ENCODE measurements at places on chromosomes 7 and 10. TPM values are rescaled to one million over a fixed set of nuclear protein-coding genes. Genes with fewer than 3 reads are reported as not detected.

The RNF148 gene
- 0.63 TPM for total RNA-seq

The PNLIP gene
- total RNA-seq: not detected

The IFIT5 gene
- total RNA-seq: 11.2 TPM

The PRLHR gene
- total RNA-seq: not detected

The ZNF775 gene
- 2.0 TPM for total RNA-seq

The KCP gene
- total RNA-seq: 0.42 TPM

The NXPH1 gene
- total RNA-seq: not detected

The MALRD1 gene
- total RNA-seq: not detected

The NFE2L3 gene
- total RNA-seq: 2.2 TPM

The ADRA2A gene
- not detected for total RNA-seq

The AHCYL2 gene
- 16.4 TPM for total RNA-seq

DNA sequence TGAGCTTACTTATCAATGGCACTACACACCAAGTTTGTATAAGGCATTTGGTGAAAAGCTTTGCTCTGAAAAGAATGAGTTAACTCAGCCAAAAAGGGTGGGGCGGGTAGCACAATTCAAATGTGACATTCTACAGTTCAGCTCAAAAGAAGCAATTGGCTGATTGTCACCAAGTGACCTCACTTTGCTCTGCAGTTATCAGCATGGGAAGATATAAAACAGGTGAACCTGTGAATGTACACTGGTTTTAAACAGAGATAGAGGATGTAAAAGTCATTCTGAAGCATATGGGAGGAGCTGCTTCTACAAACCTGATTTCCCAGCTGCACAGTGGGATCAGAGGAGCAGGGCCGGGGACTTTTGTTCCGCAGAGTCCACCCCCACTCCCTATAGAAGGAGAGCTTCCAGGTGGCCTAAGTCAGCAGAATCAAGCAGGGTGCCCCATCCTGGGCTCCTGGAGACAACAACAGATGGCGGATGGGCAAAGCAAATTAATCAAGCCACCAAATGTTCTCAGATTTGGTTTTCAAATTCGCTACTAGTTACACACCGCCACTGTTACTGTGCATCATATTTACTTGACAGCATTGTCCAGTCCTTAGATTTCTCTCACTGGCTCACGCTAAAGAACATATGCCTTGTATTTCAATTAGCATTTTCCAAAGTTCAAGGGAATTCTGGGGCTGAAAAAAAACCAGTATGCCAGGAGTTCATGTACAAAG, 27.5 kb upstream of the NPVF start:
- H3K4me1 ChIP-seq: no peaks in the 10 kb centered on the region
- peaks cover 61% of the 10 kb centered on the region for H3K27me3 ChIP-seq
- H3K36me3 ChIP-seq: no peaks in the 10 kb centered on the region
- no peak for DNase-seq
- H3K27ac ChIP-seq: no peak overlapping the region

GRCh38 chr10:16887565-16887964, 70.3 kb upstream of the RSU1 start:
- peak; percentile 44 for DNase-seq
- H3K4me1 ChIP-seq: peaks cover 20% of the 10 kb centered on the region
- H3K27ac ChIP-seq: no peak overlapping the region

- no peaks in the 10 kb centered on the region for H3K4me1 ChIP-seq
- no peak overlapping the region for H3K27ac ChIP-seq
- H3K4me3 ChIP-seq: no peak overlapping the region
- H3K27me3 ChIP-seq: no peaks in the 10 kb centered on the region
These were observed 121.5 kb downstream of the SLIT1 start for GRCh38 chr10:97063983-97064837.

- no peaks in the 10 kb centered on the region for H3K36me3 ChIP-seq
- DNase-seq: no peak
- no peak overlapping the region for H3K27ac ChIP-seq
- no peaks in the 10 kb centered on the region for H3K27me3 ChIP-seq
These were observed 305.8 kb upstream of the NEBL start for GRCh38 chr10:21202776-21203462.

GRCh38 chr7:7157177-7157886, 25.0 kb upstream of the C1GALT1 start:
- H3K4me3 ChIP-seq: peak overlapping the region; percentile 71
- no peaks in the 10 kb centered on the region for H3K36me3 ChIP-seq
- no peaks in the 10 kb centered on the region for H3K27me3 ChIP-seq
- DNase-seq: peak; percentile 49
- peak overlapping the region; percentile 84 for H3K27ac ChIP-seq
- peaks cover 40% of the 10 kb centered on the region for H3K4me1 ChIP-seq

- no peaks in the 10 kb centered on the region for H3K36me3 ChIP-seq
- H3K27me3 ChIP-seq: no peaks in the 10 kb centered on the region
- H3K4me1 ChIP-seq: peaks cover 26% of the 10 kb centered on the region
These were observed 43.9 kb downstream of the DOCK4 start for GRCh38 chr7:112162142-112162766.

- H3K27ac ChIP-seq: no peak overlapping the region
- H3K4me1 ChIP-seq: peaks cover 6% of the 10 kb centered on the region
- H3K36me3 ChIP-seq: peaks cover 26% of the 10 kb centered on the region
- H3K4me3 ChIP-seq: no peak overlapping the region
These were observed 565.5 kb downstream of the PARD3 start for GRCh38 chr10:34249634-34250033.

- peaks cover 98% of the 10 kb centered on the region for H3K27me3 ChIP-seq
- no peak overlapping the region for H3K27ac ChIP-seq
- no peak for DNase-seq
- no peaks in the 10 kb centered on the region for H3K36me3 ChIP-seq
- no peak overlapping the region for H3K4me3 ChIP-seq
- H3K4me1 ChIP-seq: no peaks in the 10 kb centered on the region
These were observed 13.6 kb downstream of the CFTR start for GRCh38 chr7:117493460-117493859.

DNA sequence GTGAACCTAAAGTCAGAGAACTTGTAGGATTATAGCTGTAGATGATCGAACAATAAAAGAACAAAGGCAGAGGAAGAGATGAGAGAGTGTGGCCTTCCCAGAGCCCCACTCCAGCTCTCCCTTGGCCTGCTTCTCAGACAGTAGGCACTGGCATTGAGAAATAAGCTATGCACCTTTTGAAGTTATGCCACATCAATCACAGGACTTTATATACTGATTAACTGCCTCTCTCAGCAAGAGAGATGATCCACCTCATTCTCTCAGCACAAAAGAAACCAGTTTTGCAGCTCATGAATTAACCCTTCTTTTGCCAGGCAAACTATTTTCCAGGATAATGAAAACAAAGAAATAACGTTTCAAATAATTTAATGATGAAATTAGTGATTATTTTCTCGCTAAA, 22.0 kb upstream of the CTTNBP2 start:
- DNase-seq: no peak
- no peak overlapping the region for H3K27ac ChIP-seq
- H3K4me1 ChIP-seq: no peaks in the 10 kb centered on the region
- no peaks in the 10 kb centered on the region for H3K36me3 ChIP-seq
- H3K27me3 ChIP-seq: no peaks in the 10 kb centered on the region

GRCh38 chr7:25852939-25853271, 299.1 kb upstream of the NFE2L3 start:
- peaks cover 27% of the 10 kb centered on the region for H3K27me3 ChIP-seq
- no peak for DNase-seq
- H3K36me3 ChIP-seq: no peaks in the 10 kb centered on the region
- H3K27ac ChIP-seq: no peak overlapping the region
- H3K4me1 ChIP-seq: peaks cover 7% of the 10 kb centered on the region

- H3K27ac ChIP-seq: no peak overlapping the region
- no peaks in the 10 kb centered on the region for H3K4me1 ChIP-seq
- no peak for DNase-seq
- H3K27me3 ChIP-seq: peaks cover 7% of the 10 kb centered on the region
- H3K4me3 ChIP-seq: no peak overlapping the region
- no peaks in the 10 kb centered on the region for H3K36me3 ChIP-seq
These were observed 153.3 kb upstream of the TCERG1L start for GRCh38 chr10:131464789-131465188.

- no peak overlapping the region for H3K27ac ChIP-seq
- no peak for DNase-seq
- no peak overlapping the region for H3K4me3 ChIP-seq
- no peaks in the 10 kb centered on the region for H3K4me1 ChIP-seq
These were observed 131.0 kb downstream of the SEM1 start for GRCh38 chr7:96578606-96579005.

- H3K4me3 ChIP-seq: no peak overlapping the region
- no peak for DNase-seq
- no peak overlapping the region for H3K27ac ChIP-seq
- no peaks in the 10 kb centered on the region for H3K4me1 ChIP-seq
These were observed 106.6 kb downstream of the RAPGEF5 start for GRCh38 chr7:22250390-22250789.

- DNase-seq: no peak
- no peak overlapping the region for H3K4me3 ChIP-seq
- H3K27me3 ChIP-seq: no peaks in the 10 kb centered on the region
- H3K36me3 ChIP-seq: peaks cover 26% of the 10 kb centered on the region
- no peak overlapping the region for H3K27ac ChIP-seq
These were observed 46.0 kb downstream of the NAMPT start for GRCh38 chr7:106238830-106239229.

GRCh38 chr10:30709229-30709628, 79.7 kb upstream of the LYZL2 start:
- H3K4me3 ChIP-seq: no peak overlapping the region
- H3K36me3 ChIP-seq: no peaks in the 10 kb centered on the region
- no peaks in the 10 kb centered on the region for H3K4me1 ChIP-seq
- H3K27me3 ChIP-seq: no peaks in the 10 kb centered on the region
- DNase-seq: no peak

GRCh38 chr7:21543528-21544302, 876 bp downstream of the DNAH11 start:
- no peaks in the 10 kb centered on the region for H3K36me3 ChIP-seq
- H3K4me1 ChIP-seq: peaks cover 6% of the 10 kb centered on the region
- DNase-seq: peak; percentile 51

- H3K4me1 ChIP-seq: no peaks in the 10 kb centered on the region
- H3K4me3 ChIP-seq: no peak overlapping the region
- H3K27ac ChIP-seq: no peak overlapping the region
- no peaks in the 10 kb centered on the region for H3K36me3 ChIP-seq
These were observed 235.2 kb upstream of the AKR1E2 start for GRCh38 chr10:4590807-4591206.

DNA sequence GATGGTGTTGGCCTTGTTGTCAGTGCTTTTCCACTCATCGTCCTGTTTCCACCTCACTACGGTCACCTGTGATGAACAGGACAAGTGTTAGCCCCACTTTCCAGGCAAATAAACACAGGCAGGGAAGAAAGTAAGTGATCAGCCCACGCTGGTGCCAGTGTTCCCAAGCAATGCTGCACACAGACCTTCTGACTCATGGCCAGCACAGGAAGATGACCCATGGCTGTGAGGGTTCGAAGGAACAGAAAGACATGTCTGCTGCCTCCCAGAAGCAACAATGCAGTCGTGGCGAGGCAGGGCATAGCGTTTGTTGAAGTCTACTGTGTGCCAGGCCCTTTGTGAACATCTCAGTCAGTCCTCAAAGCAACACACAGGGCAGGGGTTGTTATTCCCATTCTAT, 35.7 kb downstream of the SLC29A3 start:
- H3K27ac ChIP-seq: no peak overlapping the region
- DNase-seq: no peak
- H3K4me1 ChIP-seq: peaks cover 2% of the 10 kb centered on the region
- no peaks in the 10 kb centered on the region for H3K27me3 ChIP-seq

GRCh38 chr10:70119623-70120022, 13.0 kb downstream of the AIFM2 start:
- no peak overlapping the region for H3K4me3 ChIP-seq
- H3K27me3 ChIP-seq: no peaks in the 10 kb centered on the region
- peaks cover 35% of the 10 kb centered on the region for H3K36me3 ChIP-seq
- peaks cover 6% of the 10 kb centered on the region for H3K4me1 ChIP-seq
- H3K27ac ChIP-seq: no peak overlapping the region
